Activated naive CD4-positive, alpha-beta T cell treated with anti-CD3 and anti-CD28 coated beads for 36 hours (primary cell): ENCODE measurements at places on chromosomes 12 and 14.

DNA sequence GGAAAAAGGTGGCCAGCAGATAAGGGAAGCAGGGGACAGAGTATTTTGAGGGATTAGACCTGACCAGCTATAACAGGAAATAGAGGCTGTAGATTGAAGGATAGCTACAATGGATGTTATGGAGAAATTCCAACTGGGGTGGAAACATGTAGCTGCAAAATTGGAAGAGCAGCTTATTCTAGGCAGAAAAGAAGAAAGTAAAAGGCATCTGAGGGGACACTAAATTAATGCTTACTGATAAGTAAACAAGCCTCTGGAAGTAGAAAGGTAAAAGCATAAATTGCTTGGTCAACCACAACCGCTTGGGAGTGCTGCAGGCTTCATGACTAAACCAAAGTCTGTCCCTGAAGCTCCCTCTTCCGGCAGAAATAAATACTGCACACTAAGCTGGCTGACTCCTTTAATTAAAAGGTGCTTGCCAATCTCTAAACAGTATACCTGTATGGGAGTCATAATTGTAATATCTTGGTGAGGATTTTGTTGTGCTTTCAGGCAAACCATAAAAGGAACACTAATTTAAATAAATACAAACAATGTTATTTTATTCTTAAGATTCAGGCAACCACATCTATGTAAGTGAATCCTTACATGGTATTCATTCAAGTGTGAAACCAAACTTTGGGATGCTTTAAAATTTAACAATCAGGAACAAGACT lies 7.7 kb downstream of the UBC start:
- DNase-seq, result peak; percentile 98

DNA sequence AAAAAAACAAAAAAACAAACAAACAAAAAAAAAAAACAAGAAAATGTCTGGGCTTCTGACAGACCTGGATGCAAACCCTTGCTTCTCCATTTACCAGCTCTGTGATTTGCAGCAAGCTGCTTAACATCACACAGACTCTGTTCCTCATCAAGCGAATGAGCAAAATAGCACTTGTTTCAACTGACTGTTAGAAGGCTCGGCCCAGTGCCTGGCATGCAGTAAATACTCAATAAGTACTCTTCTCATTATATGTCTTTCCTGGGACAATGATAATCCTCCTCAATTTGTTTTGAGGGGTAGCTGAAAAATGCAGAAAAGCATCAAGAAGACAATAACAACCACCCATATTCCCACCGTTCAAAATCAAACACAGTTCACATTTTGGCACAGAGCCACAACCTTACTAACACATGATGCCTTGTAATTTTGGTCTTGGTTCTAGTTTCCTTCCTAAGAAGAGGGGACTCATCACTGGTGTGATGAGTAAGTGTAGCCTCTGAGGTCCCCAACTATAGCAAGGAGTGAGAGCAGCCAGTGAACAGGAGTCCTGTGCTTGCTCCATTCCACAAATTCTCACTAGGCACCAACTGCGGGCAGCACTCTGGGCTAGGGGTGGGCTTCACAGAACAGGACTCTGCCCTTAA lies 60.4 kb downstream of the TTC7B start:
- no peak for DNase-seq

DNA sequence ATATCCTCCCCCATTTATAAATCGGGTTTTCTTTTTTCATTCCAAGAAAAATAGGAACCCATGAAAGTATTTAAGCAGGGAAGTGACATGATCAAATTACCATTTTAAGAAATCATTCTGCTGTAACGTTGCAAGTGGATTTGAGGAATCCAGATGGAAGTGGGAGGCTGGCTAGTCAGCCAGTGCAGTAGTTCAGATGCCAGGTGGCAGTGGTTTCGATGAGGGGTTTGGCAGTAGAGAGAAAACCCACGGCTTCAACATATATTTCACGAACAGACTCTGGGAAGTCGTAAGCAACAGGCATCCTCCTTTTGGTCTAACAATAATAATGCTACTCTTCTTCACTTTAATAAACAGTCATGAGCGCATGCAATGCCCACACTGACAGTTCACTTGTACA lies 25.0 kb downstream of the PDZRN4 start:
- DNase-seq, result no peak

- DNase-seq, result no peak
Observed at GRCh38 chr12:107349008-107349747, 255.8 kb upstream of the CRY1 start.

DNA sequence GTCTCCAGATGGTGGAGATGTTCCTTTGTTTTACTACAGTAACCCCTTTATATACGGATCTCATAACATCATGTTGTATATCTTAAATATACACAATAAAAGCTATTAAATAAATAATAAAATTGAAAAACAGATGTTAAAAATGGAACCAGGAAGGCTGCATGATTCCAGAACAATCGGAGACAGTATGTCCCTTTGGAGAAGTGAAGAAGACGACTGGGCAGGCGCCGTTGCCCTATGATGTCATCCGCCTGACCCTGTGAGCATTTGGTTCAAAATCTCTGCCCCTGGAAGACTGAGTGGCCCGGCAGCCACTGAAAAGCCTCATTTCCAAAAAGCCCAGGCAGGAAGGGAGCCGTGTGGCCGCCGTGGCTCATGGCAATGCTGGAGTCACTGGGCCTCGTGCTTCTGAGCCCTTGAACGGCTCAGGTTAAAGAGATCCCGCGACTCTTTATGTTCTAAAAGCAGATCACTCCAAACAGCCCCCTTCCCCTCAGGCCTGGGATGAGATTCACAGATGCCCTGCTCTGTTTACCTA lies 30.8 kb downstream of the RIMBP2 start:
- no peak for DNase-seq

- DNase-seq, result no peak
Observed at GRCh38 chr12:45613296-45613695, 116.2 kb upstream of the ARID2 start.

DNA sequence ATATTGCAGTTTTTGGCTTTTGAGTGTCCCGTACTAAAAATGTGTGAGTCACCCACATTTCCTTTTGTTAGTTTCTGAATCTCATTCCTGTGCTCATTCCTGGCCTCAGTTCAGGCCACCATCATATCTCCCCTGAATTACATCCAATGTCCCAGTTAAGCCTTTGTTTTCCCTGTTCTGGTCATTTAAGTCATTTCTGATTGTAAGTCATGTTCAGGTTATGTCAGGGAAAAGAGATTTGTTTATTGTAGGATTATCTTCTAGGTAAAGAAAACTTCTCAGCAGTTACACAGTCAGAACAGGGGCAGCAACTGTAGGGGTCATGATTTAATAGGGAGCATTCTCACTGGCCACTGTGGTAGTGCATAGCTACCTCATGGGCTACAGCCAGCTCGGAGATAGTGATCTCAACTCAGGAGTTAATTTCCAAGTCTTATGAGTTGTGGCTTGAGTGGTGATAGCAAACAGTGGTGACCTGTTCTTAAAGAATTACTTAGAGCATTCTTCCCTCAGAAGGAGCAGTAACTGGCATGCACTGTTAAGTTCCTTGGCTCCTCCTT lies 6.7 kb downstream of the DDX47 start:
- no peak for DNase-seq

- DNase-seq, result no peak
Observed at GRCh38 chr14:76985540-76986230, 42.8 kb downstream of the IRF2BPL start.

DNA sequence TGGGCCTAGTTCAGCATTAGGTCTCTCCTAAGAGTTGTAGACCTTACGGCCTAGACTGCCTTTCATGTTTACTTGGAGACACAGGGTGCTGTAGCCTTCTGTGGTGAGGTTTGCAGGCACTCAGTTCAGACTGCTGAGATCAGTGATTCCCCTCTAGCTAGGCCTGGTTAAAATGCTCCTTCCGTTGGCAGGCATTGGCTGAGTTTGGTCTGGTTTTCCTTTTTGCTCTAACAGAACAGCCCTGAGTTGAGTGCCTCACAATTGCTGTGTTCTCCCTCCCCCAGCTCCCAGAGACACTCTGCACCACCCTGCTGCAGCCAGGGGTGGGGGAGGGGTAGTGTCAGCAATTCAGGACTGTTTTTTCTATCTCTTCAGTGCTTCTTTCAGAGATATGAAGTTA lies 178.9 kb upstream of the DYRK2 start:
- no peak for DNase-seq

- DNase-seq, result no peak
Observed at GRCh38 chr14:102583726-102584125, 8.7 kb upstream of the RCOR1 start.

DNA sequence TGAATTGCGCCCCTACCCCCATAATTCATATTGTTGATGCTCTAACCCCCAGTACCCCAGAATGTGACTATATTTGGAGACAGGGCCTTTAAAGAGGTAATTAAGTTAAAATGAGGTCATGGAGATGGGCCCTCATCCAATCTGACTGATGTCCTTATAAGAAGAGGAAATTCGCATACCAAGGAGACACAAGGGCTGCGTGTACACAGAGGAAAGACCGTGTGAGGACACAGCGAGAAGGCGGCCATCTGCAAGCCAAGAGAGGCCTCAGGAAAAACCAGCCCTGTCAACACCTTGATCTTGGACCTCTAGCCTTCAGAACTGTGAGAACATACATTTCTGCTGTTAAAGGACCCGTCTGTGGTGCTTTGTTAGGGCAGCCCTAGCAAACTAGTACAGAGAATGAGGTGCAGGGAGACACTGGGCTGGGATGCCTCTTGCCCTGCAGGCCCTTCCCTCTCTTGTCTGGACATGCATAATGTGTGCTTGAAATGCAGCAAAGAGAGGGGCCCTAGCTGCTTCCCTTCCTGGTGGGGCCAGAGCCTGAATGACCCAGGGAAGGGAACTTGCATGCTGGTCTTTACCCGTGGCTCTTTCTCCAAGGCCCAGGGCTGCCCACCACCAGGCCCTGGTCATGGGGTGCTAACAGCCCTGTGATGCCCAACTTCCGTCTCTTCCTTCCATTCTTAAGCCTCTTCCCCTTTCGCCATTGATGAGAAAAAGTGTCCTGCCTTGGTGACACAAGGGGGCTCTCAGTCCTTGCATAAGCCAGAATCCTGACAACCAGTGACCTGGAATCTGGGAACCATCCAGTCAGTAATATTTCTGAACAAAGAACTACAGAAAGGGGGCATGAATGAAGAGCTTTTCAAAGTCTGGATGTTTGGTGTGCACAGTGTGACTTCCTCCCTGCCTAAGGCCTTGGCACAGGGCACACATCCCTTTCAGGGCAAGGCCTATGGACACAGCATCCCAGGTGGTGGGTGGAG lies 50.0 kb upstream of the GPATCH2L start:
- DNase-seq, result no peak

DNA sequence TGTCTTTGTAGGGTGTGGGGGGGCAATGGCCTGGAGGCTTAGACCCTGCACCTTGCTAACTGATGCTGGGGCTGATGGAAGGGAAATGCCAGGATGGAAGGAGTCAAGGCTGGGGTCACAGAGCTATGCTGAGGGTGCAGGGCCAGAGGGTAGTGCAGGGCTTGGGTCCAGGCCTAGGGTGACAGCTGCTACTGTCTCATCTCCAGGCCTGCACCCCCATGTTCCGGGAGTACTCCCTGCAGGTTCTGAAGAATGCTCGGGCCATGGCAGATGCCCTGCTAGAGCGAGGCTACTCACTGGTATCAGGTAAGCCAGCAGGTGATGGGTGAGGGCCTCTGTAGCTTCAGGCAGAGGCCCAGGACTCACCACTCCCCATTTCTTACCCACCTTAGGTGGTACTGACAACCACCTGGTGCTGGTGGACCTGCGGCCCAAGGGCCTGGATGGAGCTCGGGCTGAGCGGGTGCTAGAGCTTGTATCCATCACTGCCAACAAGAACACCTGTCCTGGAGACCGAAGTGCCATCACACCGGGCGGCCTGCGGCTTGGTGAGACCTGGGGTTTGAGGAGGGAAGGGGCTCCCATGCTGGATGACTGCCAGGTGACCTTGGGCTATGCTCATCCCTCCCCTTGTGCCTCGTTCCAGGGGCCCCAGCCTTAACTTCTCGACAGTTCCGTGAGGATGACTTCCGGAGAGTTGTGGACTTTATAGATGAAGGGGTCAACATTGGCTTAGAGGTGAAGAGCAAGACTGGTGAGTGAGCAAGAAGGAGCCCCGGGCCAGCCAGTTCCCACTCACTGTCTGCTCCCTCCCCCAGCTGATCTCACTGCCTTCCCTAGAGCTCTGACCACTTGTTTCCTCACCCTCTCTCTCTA lies 4.1 kb downstream of the SHMT2 start:
- no peak for DNase-seq
